ENCODE measurements at places on chromosomes 4 and X.

- no peak for DNase-seq
These were observed 14.8 kb upstream of the BOD1L1 start for GRCh38 chr4:13642170-13642950.

GRCh38 chr4:182513587-182514291 lies 270.5 kb downstream of the TENM3 start:
- DNase-seq, result no peak

- DNase-seq, result no peak
These were observed 41.1 kb downstream of the UCHL1 start for GRCh38 chr4:41297832-41298231.

GRCh38 chrX:137062915-137063617 lies 29.3 kb upstream of the GPR101 start:
- DNase-seq, result no peak

All from activated CD4-positive, alpha-beta T cell treated with anti-CD3 and anti-CD28 coated beads, Interleukin-2, amount 50 U/mL, for 24 hours (primary cell).